ENCODE measurements at places on chromosomes 5 and 9.

GRCh38 chr9:33453286-33453860 is 6.0 kb upstream of the AQP3 start:
- DNase-seq, result peak; percentile 55

DNA sequence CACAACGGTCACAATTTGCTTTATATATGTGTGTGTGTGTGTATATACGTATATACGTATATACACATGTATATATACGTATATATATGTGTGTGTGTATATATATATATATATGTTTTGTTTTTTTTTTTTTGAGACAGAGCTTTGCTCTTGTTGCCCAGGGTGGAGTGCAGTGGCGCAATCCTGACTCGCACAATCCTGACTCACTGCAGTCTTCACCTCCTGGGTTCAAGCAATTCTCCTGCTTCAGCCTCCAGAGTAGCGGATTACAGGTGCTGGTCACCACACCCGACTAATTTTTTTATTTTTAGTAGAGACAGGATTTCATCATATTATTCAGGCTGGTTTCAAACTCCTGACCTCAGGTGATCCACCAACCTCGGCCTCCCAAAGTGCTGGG is 3.1 kb downstream of the RNF38 start:
- no peak for DNase-seq

- DNase-seq, result no peak
These were observed 66.1 kb downstream of the CDK5RAP2 start for GRCh38 chr9:120513825-120514396.

DNA sequence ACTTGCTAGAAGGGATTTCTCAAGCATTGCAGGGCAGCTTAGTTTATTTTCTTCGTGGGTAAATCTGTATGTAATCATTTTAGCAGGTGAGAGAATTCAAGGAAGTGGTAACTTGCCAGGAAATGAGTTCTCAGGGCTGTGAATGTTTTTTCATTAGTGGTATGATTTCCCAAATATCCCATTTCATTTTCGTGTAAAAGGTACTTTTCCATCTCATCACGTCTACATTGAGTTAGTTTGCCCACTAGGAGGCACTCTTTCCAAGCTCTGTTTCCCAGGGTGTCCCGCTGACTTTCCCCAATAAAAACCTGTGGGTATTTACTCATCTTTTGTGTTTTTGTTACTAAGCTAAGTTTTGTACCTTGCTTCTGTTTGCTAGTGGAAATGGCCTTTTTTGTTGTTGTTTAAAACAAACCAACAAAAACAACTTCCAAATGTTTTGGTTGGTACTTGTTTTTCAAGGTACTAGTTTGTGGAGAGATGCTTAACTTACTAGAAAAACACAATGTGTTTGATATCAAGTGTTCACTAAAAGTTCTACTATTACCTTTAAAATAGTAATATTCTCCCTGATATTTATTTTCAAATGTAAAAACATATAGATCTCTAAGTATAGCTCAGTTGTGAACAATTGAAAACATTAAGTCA is 373.6 kb downstream of the ADGRV1 start:
- DNase-seq, result peak; percentile 46

DNA sequence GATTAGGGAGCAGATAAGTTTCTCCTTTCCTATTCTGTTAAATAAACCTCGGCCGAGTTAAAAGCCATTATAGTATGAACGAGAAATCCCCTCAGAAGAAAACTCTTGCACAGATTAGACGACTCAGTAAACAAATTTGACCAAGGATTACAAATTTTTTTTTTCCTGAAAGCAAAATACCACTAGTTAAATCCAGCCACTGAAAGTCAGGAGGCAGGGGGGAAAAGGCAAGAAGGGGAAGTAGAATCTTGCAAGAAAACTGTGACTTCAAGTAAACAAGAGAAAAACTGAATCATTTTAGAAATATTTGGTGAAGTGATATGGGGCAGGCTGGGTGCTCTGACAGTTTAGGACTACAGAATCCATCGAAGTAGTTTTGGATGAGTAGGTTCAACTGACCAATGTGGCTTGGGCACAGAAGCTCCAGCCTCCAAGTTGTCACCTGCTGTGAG is 251.0 kb downstream of the DENND1A start:
- DNase-seq, result no peak

- no peak for DNase-seq
These were observed 59.4 kb downstream of the IL6ST start for GRCh38 chr5:55935371-55935770.

GRCh38 chr5:34820593-34820992 is 18.4 kb upstream of the TTC23L start:
- DNase-seq, result no peak

- no peak for DNase-seq
These were observed 288.5 kb downstream of the OSTF1 start for GRCh38 chr9:75376680-75377254.

All from activated CD4-positive, alpha-beta T cell treated with anti-CD3 and anti-CD28 coated beads, Interleukin-10, Interleukin-2, amounts not matched to agents 100 ng/mL and 50 ng/mL, durations not matched to agents 16 hours and 8 hours (primary cell).